ENCODE measurements at places on chromosomes 16 and 17.

GRCh38 chr17:79950751-79951150 lies 84.9 kb downstream of the TBC1D16 start:
- DNase-seq: no peak

- no peak for DNase-seq
Observed at GRCh38 chr16:22844416-22844815, 30.5 kb downstream of the HS3ST2 start.

GRCh38 chr17:59751955-59752413 lies 44.5 kb downstream of the VMP1 start:
- no peak for DNase-seq

GRCh38 chr16:50571786-50572185 lies 23.6 kb downstream of the NKD1 start:
- DNase-seq: no peak

- no peak for DNase-seq
Observed at GRCh38 chr17:75341784-75342486, 52.7 kb upstream of the SLC25A19 start.

- no peak for DNase-seq
Observed at GRCh38 chr17:35807371-35808144, 1.7 kb upstream of the TAF15 start.

GRCh38 chr16:72837846-72838585 lies 209.9 kb downstream of the ZFHX3 start:
- no peak for DNase-seq

DNA sequence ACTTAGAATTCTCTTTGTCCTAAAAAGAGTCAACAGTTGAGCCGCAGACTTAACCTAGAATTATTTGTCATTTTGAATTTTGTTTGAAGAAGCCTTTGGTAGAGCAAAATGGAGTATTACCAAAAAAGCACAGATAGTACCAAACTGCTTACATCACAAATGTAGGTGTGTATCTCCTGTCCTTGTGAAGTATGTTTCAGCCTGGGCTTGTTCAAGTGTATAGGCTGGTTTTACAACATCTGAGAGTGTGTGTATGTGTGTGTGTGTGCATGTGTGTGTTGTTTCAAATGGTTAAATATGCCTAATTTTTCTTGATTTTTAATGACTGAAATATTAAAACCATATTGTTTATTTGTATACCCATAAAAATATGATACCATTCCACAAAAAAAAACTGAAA lies 188.7 kb upstream of the AXIN2 start:
- no peak for DNase-seq

- no peak for DNase-seq
Observed at GRCh38 chr17:40194821-40195220, 17.6 kb downstream of the RAPGEFL1 start.

GRCh38 chr16:11583889-11584565 lies 2.7 kb downstream of the LITAF start:
- no peak for DNase-seq

DNA sequence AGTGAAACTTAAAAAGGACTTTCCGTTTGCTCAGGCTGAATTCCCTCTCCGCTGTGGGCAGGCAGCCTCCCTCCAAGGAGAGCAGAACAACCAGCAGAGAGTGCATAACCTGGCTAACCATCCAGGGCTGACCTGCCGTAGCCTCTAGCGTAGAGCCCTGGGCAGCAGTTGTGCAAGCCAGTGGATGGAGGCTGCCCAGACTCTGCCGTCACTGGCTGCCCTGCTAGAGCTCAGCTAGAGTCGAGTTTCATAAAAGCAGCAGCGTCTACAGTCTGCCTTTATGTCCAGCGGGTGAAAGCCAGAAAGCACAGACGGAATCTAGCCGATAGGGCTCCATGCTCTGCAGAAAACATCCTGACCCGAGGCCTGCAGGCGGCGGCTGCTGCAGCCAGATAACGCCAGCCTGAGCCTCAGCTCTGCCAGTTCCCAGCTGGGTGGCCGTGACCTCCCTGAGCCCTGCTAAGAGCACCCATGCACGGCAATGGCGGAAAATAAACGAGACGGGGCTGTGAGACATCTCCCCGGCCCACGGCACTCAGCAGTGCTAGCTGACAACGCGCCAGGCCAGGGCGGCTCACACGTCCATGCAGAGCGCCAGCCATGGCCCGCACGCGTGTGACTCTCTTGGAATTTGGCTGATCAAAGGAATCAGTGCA lies 231.3 kb downstream of the ENGASE start:
- no peak for DNase-seq

- DNase-seq: no peak
Observed at GRCh38 chr16:84574191-84574590, 43.7 kb downstream of the COTL1 start.

- no peak for DNase-seq
Observed at GRCh38 chr17:5631958-5632590, 47.8 kb upstream of the NLRP1 start.

DNA sequence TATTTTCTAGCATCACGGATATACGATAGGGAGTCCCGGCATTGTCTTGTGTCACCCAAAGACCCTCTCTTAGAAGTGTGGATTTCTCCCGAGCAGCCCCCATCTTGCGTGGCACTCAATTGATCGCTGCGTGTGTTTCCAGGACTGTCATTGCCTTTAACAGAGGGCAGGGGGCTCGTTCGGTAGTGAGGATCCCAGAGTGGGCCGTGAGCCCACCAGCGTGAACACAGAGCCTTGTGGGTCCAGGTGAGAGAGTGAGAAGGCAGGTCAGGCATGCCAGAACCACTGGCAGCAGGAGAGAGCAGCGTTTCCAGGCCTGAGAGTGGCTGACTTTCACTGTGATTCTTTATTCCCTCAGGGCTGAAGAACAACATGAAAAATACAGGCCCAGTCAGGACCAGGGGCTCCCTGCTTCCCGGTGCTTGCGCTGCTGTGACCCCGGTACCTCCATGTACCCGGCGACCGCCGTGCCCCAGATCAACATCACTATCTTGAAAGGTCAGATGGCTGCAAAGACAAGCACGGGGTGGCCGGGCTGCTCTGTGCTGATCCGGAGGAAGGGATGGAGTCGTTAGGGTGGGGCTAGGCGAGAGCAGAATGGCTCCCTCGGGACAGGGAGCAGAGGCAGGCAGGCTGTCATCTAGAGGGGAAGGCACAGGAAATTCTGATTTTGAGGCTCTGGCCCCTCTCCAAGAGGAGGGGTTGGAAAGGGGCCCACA lies 22.4 kb downstream of the C1QTNF1 start:
- no peak for DNase-seq

- no peak for DNase-seq
Observed at GRCh38 chr16:56860226-56861020, 4.6 kb upstream of the SLC12A3 start.

DNA sequence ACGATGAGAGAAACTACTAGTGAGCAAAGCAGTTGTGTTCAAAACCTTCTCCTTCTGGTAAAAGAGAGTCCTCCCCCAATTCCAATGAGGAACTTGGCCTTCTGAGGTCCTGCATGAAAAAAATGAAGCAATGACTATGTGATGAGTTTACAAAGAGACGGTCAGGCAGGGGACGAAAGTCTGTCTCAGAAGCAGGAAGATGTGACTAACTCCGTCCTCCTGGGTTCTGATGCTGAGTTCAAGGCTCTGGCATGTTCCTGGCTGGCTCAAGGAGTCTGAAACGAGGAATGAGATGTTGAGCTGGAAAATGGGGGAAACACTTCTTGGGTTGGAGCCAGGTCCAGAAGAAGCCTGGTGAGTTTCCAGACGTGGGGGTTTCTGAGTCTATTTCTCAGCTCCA lies 129.6 kb downstream of the CPPED1 start:
- no peak for DNase-seq

DNA sequence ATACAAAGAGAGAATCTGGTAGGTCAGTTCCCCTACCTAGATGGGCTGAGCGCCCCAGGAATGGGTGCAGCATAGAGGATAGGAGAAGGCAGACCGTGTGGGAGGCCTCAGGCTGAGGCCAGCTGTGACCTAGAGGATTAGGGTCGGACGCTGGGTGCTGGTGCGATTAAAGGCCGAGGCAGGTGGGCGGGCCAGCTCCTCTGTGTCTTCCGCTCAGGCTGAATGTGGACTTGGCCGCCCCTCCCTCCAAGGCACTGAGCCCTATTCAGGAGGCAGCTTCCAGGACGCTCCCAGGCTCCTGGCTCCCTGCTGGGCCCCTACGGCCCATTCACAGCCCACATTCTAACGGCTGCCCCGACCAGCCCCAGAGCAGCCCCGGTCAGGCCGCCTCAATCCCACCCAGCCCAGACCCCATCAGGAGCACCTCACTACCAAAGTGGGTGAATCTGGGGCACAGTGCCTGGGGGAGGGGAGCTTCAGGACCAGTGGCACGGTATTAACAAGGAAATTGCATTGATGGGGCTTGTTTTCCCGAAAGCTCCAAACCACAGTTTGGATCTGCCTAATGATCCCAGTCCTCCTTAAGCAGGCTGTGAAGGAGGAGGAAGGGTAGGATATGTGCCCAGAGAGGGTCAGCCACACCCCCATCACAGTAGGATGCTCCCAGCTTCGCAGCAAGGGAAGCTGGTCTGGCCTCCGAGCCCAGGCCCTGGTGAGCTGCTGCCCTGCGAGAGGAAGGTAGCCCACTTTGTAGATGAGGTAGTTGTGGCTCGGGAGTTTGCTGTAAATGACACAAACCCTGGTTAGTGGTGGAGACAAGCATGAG lies 14.5 kb downstream of the RHBDL3 start:
- DNase-seq: no peak

GRCh38 chr16:11743308-11744074 lies 834 bp upstream of the TXNDC11 start:
- DNase-seq: no peak

- no peak for DNase-seq
Observed at GRCh38 chr17:46791531-46791930, 27.0 kb downstream of the WNT3 start.

- no peak for DNase-seq
Observed at GRCh38 chr17:76685846-76686245, 24.9 kb downstream of the MXRA7 start.

DNA sequence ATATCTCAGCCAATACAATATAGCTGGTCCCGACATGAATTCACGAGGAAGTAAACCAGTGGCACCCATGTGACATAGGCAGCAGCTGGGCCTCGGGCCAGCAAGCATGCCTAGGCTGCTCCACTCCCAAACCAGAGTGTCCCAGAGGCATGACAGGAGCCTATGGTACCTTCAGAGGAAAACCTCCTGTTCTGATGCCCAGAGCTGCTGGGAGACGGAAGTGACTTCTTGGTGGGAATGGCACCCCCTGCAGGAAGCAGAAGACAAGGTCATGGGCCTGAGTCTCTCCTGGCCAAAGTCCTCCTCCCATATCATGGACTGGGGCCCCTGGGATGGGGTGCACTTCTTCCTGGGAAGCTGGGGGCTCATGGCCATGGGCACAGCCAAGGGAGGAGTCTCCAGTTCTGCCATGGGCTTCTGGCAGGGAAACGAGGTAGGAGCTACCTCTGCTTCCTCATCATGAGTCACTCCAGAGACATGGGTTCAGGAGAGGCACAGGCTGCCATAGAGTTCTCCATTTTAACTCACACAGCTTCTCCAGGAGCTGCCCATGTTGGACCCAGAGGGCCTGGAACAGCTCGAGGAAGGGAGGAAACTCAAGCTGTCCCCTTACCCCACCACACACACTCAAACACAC lies 13.4 kb downstream of the FBF1 start:
- DNase-seq: no peak

GRCh38 chr16:73480381-73480780 lies 432.5 kb upstream of the ZFHX3 start:
- DNase-seq: no peak

DNA sequence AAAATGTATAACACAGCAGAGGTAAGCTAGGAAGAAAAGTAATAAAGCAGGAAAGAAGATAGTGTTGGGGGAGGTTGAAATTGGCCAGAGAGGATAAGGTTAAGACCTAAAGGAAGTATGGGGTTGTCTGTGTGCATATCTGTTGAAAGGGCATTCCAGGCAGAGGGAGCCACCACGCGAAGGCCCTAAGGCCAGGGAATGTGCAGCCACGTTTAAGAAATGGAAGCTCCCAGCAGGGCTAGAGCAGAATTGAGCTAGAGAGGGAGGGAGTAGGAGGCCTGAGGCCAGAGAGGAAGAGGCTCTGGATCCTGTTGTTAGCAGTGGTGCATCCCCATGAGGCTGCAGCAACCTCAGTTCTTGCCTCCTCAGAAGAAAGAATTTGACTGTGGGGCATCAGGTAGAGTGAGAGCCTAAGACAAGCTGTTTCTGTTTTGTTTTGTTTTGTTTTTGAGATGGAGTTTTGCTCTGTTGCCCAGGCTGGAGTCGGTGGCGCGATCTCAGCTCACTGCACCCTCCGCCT lies 59.0 kb upstream of the CACNG5 start:
- no peak for DNase-seq

- no peak for DNase-seq
Observed at GRCh38 chr16:24007391-24007790, 171.6 kb downstream of the PRKCB start.

GRCh38 chr16:50446861-50447260 lies 78.1 kb upstream of the BRD7 start:
- DNase-seq: no peak

DNA sequence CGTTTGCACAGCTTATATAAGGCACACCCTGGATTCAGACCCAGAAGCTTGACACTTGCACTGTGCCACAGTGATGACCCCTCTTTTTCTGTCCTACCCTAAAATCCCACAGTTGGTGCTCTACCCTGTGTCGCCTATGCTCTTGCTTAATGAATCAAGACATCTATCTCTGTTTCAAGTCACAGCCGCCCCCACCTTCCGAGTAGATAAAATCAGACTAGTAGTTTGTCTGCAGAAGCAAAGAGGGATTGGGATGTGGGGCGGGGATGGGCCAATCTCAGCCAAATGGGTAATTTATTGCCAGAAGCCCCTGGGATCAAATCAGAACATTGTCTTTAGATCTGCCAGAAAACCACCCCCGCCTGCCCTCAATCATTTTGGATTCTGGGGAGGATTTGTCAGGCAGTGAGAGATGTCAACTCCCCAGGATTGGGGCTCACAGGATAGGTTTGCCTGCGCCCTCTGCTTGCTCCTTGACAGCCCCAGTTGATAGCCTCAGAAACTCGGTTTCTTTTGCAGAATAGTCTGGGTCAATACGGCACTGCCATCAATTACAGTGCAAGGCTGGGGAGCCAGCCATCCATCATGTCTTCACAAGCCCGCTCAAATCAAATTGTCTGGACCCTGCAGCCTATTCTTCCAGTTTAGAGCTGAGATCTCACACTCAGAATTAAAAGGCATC lies 520.8 kb downstream of the GRIN2A start:
- no peak for DNase-seq

DNA sequence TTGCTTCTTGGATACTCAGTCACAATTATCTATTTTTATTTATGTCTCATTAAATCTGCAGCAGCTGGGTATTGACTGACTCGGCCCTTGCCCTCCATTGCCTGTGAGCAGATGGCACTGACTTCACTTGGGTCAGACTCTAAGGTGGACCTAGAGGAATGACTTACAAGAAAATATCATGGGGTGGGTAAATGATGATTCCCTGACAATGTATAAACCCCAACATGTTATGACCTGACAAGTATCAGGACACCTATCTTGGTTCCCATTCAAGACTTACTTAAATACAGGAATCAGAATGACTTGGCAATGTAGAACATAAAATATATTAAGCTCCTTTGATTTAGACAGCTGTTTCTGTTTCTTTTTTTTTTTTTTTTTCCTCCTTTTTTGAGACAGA lies 953.5 kb downstream of the CDH11 start:
- DNase-seq: no peak

Data from NCI-H187 (cell line).